Fibroblast of mammary gland (primary cell): ENCODE measurements at places on chromosomes 1 and 21.

DNA sequence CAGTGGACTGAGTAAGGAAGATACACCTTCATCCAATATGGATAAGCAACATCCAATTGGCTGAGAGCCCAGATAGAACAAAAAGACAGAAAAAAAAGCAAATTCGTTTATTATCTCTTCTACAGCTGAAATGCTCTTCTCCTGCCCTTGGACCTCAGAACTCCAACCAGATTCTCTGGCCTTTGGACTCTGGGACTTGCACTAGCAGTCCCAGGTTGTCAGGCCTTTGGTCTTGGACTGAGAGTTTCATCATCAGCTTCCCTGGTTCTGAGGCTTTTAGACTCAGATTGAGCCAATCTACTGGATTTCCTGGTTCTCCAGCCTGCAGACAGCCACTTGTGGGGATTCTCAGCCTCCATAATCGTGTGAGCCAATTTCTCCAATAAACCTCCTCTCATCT lies 926.8 kb downstream of the PLA2G4A start:
- no peak for DNase-seq

DNA sequence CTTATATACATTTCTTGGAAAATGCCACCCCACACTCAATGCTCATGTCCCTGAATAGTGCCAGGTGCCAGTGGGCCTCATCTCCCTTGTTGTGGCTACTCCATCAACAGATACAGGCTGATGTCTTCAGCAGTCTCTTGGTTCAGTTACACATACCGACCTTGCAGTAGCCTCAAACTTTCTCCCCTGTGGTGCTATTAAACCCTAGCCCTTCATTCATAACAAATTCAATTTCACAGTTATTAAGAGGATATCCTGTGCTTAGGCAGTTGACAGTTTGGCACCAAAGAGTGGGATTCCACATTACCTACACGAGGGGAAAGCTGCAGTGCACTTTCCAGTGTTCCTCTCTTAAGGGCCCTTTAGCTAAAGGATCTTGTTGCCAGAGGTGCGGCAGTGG lies 35.9 kb upstream of the CAMK1G start:
- DNase-seq = no peak

GRCh38 chr1:44926311-44926781 lies 60.0 kb downstream of the EIF2B3 start:
- peak; percentile 78 for DNase-seq

- DNase-seq = no peak
These were observed 10.1 kb upstream of the MATN1 start for GRCh38 chr1:30733493-30733892.

- DNase-seq = no peak
These were observed 10.7 kb upstream of the TCHH start for GRCh38 chr1:152125834-152126443.

DNA sequence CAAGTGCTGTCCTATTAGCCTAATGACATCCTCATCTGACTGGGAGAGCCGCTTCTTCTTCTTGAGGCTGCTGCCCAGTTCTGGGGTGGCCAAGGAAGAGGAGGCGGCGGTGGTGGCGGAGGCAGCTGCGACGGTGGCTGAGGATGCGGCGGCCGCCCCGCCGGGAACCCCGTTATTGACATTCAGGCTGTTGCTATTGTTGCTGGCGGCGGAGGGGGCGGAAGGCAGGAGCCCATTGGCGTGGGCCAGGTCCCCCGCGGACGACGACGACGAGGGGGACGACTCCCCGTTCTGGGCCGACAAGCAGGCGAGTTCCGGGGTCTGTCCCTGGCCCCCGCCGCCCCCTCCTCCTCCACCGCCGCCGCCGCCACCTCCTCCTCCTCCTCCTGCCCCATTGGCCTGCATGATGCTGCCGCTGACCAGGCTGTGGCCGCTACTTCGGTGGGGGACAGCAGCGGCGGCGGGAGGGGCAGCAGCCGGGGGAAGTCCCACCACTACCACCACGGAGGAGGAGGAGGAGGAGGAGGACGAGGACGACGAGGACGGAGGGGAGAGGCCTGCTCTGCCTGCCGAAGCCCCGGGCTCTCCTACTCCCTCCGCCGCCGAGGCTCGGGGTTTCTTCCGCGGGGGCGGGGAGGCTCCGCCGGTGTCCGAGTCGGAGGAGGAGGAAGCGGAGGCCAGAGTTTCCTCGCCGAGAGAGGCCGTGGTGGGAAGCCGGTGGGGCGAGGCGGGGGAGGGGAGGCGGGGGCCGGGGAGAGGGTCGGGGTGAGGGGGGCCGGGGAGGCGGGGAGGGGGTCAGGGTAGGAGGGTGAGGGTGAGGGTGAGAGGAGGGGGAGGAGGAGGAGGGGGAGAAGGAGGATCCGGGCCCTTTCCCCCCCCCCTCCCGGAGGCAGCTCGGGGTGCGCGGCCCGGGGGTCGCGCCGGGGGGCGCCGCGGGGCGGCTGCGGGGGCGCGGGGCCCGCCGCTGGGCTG lies 610 bp downstream of the WDR26 start:
- no peak for DNase-seq

- no peak for DNase-seq
These were observed 51.5 kb downstream of the SYT2 start for GRCh38 chr1:202658769-202659168.

- DNase-seq = peak; percentile 7
These were observed 77.9 kb downstream of the GFI1 start for GRCh38 chr1:92408825-92409224.

DNA sequence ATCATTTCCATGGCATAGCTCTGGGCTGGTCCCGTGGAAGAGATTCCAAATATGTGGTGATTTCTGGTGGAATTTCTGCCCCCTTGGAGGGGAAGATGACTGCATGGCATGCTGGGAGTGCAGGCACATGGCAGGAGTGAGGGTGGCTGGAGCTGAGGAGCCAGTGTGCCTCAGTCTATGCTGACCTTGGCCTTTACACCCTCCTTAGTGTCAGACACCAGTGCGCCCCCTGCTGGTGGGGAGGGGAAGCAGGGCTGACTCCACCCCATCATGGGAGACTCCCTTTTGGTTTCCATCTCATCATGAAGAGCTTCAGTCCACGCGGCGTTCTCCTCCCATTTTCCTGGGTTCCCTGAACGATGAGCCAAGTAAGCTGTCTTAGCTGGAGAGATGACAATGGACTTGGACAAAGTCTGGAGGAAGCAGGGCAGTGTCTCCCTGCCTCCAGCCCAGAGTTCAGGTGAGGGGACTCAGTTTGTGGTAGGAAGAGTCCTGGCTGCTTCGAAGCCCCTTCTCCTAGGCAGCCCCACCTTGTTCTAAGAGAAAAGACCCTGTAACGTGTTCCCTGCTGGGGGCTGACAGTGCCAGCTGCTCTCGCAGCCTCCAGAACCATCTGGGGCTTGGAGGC lies 10.3 kb downstream of the ALX3 start:
- peak; percentile 36 for DNase-seq

- no peak for DNase-seq
These were observed 31.5 kb downstream of the XCL1 start for GRCh38 chr1:168607872-168608428.

DNA sequence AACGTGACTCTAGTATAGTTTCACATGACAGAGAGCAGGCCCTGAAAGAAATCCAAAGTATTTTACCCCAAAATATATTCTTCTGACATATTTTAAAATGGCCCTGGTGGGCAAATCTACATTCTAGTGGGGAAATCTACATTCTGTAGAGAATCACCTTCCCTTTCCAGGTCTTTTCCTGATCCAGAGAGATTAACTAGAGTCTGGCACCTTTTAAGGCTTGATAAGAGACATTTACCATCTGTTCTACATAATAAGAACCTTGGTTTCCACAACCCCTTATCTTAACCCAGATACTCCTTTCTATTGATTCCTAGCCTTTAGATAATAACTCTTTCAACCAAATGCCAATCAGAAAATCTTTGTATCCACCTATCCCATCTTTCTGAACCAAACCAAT lies 17.0 kb upstream of the L1TD1 start:
- DNase-seq = no peak

- no peak for DNase-seq
These were observed 8.3 kb downstream of the GPR37L1 start for GRCh38 chr1:202130816-202131522.
